Stimulated activated CD4-positive, alpha-beta T cell treated with anti-CD3 and anti-CD28 coated beads, Interleukin-12 subunit alpha, Interleukin-12 subunit beta, amount 100 ng/mL, for 48 hours (primary cell): ENCODE measurements at places on chromosomes 6 and 20.

- no peak for DNase-seq
Measured at GRCh38 chr20:14727485-14728150, 390.2 kb upstream of the FLRT3 start.

DNA sequence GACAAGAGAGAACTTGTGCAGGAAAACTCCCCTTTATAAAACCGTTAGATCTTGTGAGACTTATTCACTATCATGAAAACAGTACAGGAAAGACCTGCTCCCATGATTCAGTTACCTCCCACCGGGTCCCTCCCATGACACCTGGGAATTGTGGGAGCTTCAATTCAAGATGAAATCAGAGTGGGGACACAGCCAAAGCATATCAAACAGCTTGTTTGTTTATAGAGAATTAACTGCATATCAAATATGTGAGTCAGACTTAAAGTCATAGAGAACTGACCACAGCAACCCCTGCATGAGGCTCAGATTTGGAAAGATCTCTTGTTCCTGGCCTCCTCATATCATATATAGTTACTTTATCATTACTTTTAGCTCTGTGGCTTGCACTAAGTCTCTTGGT lies 29.1 kb upstream of the HDAC2 start:
- DNase-seq, result no peak

DNA sequence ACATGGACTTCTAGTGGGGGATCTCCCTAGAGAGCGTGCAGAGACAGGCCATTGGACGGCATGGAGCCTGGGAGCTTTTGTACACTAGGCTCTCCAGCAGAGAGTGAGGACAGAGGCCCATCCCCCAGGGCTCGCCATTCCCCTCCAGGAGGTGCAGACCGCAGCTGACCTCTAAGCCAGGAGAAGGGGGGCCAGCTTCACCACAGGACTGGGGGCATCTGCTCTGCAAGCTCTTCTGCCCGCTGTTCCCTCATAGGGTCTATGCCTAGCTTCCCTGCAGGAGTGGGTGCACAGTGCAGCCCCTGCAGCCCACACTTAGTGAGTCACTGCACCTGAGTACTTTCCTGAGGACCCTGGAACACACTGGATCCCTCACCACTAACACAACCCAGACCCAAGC lies 94.4 kb downstream of the FHL5 start:
- no peak for DNase-seq

DNA sequence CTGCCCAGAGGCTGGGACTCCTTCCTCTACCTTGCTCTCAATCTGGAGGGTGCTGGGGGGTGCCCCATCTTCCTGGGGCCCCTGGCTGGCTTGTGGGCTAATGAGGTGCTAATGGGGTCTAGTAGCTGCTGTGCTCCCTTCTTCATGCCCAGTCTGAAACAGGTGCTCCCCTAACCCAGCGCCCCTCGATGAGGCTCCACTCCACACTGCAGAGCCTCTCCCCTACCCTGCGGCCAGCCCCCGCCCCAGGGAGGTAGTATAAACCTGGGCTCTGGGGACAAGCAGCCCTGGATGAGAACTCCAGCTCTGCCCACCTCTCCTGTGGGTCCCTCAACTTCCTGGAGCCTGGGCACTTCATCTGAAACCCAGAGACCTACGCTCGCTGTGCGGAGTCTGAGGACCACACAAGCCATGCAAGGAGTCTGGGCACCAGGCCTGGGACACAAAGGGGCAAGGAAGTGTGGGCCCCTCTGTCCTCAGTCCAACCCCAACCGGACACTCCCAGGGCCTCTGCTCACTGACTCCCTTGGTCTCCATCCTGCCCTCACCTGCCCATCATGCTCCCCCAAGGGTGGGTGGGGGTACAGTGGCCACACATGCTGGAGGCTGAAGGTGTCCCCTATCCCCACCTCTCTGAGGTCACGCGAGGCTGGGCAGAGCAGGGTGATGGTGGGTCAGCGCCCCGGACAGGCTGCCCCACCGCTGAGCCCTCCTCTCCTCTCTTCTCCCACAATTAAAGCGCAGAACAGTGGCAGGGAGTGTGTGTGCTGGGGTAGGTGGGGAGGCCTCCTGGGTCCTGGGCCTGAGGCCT lies 6.1 kb downstream of the RPL10A start:
- no peak for DNase-seq

DNA sequence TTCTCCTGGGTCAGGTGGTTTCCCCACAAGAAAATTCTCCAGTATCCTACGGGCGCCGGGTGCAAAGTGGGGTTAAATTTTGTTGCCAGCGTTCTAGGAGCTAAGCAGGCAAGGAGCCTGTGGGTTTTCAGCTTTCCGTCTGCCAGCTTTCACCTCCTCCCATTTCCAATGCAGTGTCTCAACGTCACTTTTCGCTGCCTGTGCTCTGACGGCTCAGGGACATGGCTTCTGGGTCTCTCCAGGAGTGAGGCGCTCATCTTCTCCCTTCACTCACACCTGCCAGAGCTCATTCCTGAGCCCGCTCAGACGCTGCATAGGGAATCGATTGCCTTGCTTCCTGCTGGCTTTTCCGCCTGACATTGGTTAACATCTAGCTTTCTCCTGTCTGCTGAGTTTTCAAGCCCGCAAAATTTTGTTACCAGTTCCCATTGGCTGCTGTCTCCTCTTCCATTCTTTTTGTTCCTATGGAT lies 7.3 kb upstream of the NAA20 start:
- no peak for DNase-seq

DNA sequence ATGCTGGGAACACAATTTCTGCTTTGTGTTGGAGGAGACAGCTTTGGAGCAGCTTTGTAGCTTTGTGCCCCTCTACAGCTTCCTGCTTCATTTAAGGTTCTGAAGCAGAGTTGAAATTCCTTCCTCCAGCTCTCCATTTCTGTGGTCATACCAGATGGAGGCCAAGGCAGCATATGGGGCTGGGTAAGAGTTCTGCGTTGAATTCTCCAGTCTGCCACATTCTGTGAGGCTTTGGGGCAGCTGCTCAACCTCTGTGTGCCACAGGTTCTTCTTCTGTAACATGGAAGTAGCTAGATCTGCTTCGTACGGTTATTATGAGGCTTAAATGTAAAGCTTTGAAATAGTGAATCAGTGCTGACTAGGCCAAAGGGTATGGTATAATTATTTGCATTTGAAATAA lies 2.9 kb upstream of the TRIM26 start:
- no peak for DNase-seq

DNA sequence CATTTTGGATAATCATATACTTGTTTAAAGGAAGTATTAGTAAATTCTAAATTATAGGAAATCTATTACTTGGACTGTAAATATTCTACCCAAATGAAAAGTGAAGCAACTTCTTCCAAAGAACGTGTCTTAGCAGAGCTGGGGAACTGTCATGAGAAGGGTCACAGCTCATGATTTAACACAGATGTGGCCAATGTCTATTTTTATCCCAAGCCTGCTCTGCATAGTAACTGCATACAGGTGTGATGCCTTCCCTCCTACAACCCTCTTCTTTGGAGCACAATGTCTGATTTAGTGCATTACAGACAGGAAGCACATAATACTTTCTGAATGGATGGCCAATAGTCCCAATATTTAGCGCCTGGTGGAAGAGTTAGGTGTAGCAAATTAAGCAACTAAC lies 138.7 kb upstream of the THEMIS start:
- no peak for DNase-seq

DNA sequence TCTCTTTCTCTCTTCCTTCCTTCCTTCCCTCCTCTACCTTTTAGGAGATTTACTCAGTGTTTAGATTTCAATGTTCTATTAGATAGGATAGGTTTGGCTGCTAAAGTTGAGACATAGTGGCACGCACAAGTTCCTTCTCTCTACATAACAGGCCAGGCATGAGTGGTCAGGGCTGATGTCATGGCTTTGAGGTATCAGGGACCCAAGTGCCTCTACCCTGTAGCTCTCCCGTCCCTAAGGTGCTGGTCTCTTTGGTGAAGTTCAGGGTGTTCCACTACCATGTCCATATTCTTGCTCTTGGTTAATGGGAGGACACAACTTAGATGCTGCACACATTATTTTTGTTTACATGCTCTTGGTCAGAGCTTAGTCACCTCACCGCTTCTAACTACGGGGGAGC lies 245.3 kb downstream of the QKI start:
- DNase-seq, result no peak

- DNase-seq, result no peak
Measured at GRCh38 chr20:56469077-56469449, 636 bp downstream of the RTF2 start.

- no peak for DNase-seq
Measured at GRCh38 chr6:106967936-106968555, 6.5 kb downstream of the CD24 start.

- no peak for DNase-seq
Measured at GRCh38 chr6:21598674-21599023, 5.1 kb downstream of the SOX4 start.

DNA sequence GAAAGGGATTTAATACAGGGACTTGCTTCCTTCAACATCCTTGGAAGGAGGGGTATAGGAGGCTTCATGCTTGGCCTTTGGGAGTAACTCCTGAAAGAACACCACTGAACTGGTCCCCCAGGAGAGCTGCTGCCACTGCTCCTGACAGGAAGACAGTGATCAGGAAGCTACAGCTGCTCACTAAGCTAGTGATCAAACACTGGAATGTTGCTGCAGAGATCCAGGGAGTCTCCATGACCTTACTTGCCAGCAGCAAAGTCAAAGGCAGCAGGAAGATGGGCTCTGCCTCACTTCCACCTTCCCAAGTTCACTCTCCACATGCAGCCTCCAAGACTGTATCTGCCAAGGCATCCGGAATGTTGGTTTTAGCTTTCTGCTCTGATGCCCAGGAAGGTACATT lies 31.8 kb downstream of the PIM1 start:
- no peak for DNase-seq

- no peak for DNase-seq
Measured at GRCh38 chr6:129713806-129714333, 3.9 kb upstream of the ARHGAP18 start.

DNA sequence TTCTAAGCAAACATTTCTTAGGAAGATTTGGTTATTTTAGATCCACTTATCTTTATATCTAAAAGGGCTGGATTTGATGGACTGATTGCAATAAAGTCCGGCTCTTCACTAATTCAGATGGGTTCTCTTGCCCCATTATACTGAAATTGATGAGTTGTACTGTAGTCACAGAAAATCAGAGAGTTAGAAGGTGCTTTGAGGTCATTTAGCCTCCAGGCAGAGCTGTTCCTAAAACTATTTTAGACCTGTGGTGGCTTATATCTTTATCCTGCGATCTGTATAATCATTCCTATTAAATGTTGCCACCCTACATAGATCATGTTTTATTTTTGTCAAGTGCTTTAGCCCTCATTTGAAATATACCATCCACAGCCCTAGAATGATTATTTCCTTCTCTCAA lies 61.3 kb upstream of the ATXN1 start:
- no peak for DNase-seq

GRCh38 chr6:37696841-37697662 lies 631 bp downstream of the MDGA1 start:
- peak; percentile 28 for DNase-seq

DNA sequence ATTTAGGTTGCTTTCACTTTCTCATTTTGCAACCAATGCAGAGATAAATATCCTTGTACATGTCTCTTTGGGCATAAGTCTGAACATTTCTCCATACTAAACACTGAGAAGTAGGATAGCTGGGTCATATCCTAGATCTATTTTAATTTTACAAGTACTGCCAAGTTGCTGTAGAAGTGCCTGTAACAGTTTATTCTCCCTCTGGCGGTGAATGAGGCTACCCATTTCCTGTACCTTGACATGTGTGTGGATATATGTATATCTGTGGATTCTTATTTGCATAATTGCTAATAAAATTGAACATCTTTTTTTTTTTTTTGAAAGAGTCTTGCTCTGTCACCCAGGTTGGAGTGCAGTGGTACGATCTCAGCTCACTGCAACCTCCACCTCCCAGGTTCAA lies 48.0 kb upstream of the PNRC1 start:
- no peak for DNase-seq

- DNase-seq, result no peak
Measured at GRCh38 chr6:82493467-82493866, 129.8 kb downstream of the TPBG start.

GRCh38 chr20:19876828-19877460 lies 118.9 kb downstream of the RIN2 start:
- DNase-seq, result no peak

GRCh38 chr6:19301980-19302379 lies 535.2 kb upstream of the ID4 start:
- DNase-seq, result no peak

GRCh38 chr6:39657355-39658135 lies 67.7 kb downstream of the KIF6 start:
- no peak for DNase-seq

DNA sequence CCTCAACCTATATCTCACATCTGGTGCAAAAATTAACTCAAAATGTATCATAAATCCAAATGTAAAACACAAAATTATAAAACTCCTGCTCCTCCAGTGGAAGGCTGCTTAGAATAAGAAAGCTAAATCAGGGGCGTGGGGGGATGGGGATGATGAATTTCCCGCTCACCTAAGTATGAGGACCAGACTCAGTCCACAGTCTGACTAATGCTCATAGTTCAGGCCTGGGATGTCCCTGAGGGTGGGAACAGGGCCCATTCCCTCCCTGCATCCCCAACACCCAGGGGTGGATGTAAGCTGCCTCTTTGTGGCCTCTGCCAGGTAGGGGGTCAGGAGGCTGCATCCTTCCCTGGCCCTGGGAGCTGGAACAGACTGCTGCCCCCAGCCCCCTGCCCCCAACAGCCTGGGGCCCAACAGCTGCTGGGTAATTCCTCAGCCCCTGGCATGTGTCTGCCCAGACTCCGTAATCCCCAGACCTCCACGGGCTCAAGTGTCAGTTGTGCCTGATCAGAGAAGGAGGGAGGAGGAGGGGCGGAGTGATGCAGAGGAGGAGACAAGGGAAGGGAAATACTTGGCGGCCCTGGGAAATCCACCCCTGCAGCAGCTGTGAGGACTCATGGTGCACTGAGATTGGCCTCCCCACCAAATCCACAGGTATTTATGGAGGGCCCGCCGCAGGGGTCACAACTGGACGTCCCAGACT lies 224.5 kb downstream of the PREX1 start:
- no peak for DNase-seq

GRCh38 chr6:113122060-113122459 lies 735.1 kb upstream of the MARCKS start:
- DNase-seq, result no peak

- no peak for DNase-seq
Measured at GRCh38 chr6:33820784-33821520, 17.1 kb upstream of the MLN start.

- DNase-seq, result no peak
Measured at GRCh38 chr6:38262609-38263008, 377.1 kb downstream of the BTBD9 start.

GRCh38 chr6:126027601-126028000 lies 41.3 kb downstream of the TRMT11 start:
- no peak for DNase-seq

- no peak for DNase-seq
Measured at GRCh38 chr20:21154692-21155091, 28.8 kb downstream of the KIZ start.

DNA sequence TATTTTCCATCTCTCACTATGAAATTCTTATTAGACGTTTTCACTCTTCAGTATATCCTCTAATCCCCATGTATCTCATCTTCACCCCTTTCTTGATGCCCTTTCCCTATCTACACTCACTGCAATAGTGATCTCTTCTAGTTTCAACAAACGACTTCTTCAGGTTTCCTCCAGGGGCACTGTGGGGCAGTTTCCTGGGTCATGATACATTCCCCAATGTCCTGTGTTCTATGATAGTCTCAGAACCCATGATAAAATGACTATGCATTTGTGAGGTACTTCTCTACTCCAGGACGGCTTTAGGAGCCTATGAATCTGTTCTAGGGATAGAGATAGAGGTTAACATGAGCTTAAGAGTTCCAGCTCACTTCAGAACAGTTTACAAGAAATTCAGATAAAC lies 183.3 kb downstream of the FOXC1 start:
- DNase-seq, result no peak

GRCh38 chr6:151024597-151024996 lies 159.1 kb downstream of the MTHFD1L start:
- no peak for DNase-seq
